ENCODE measurements at places on chromosomes 6 and 20.

GRCh38 chr6:45624228-45624627 is 246.5 kb upstream of the SUPT3H start:
- no peak for DNase-seq

DNA sequence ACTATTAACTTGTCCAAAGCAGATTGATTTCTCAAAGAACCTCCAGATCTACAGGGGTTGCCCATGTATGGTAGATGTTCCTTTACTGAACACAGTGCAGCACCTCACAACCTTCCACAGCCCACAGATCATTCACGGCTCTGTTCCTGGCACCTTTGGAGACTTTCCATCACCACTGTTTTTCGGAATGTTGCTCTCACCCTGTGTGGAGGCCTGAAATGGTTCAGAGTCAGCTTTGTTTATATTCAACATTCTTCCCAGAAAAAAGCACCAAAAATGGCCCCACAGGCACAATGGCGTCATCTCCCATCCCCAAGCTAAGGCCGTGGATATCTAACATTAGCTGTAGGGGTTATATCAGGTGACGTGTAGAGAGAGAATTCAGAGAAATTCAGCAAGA is 74.7 kb downstream of the DHX35 start:
- peak; percentile 91 for DNase-seq

DNA sequence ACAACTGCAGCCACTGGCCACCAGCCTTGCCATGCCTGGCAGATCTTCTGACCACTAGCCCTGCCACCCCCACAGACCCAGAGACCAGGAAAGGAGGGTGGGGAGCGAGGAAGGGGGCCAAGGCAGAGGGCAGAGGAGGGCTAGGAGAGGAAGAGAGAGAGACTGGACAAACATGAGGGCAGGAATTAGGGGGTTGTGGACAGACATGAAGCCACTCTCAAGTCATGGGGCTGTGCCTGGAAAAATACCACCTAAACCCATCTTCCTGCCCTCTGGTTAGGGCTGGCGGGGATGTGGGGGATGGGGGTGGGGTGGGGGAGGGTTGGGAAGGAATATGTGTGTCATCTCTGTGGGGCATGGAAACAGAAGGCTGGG is 1.4 kb upstream of the SLC29A1 start:
- no peak for DNase-seq

- no peak for DNase-seq
Observed at GRCh38 chr20:46581391-46581790, 30.9 kb upstream of the OCSTAMP start.

DNA sequence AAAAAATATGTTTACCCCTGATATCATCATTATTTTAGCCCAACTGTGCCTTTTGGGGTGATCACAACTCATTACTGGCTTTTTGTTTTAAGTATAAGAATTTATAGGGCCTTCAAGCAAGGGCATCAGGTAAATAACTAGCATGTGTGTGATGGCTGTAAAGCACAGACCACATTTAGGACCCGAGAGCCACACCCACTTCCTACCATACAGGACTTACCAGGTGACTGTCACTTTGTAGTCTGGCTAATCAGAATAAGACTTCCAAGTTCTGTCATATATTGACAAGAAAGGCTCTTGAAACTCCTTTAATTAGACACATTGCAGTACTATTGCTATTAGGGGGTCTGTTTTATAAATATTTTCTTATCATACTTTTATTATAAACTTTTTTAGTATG is 31.1 kb downstream of the TMEM242 start:
- no peak for DNase-seq

- DNase-seq = no peak
Observed at GRCh38 chr6:71502168-71502567, 213.6 kb downstream of the OGFRL1 start.

GRCh38 chr6:83546636-83547035 is 34.3 kb downstream of the PRSS35 start:
- no peak for DNase-seq

GRCh38 chr20:41167481-41168253 is 30.3 kb downstream of the PLCG1 start:
- no peak for DNase-seq

- no peak for DNase-seq
Observed at GRCh38 chr6:168874637-168875036, 379.0 kb downstream of the THBS2 start.

- DNase-seq = peak; percentile 61
Observed at GRCh38 chr6:29847871-29848630, 20.4 kb downstream of the HLA-G start.

- DNase-seq = no peak
Observed at GRCh38 chr6:129455126-129455769, 254.7 kb downstream of the ARHGAP18 start.

- DNase-seq = no peak
Observed at GRCh38 chr6:8578006-8578405, 142.7 kb upstream of the SLC35B3 start.

All from EH (cell line).